ENCODE measurements at places on chromosomes 13 and 19. TPM values are rescaled to one million over a fixed set of nuclear protein-coding genes. Genes with fewer than 3 reads are reported as not detected.

Gene NFKBIB
- total RNA-seq = 185 TPM

Gene JOSD2
- total RNA-seq = 51.8 TPM

Gene FUT2
- 0.08 TPM for total RNA-seq

DNA sequence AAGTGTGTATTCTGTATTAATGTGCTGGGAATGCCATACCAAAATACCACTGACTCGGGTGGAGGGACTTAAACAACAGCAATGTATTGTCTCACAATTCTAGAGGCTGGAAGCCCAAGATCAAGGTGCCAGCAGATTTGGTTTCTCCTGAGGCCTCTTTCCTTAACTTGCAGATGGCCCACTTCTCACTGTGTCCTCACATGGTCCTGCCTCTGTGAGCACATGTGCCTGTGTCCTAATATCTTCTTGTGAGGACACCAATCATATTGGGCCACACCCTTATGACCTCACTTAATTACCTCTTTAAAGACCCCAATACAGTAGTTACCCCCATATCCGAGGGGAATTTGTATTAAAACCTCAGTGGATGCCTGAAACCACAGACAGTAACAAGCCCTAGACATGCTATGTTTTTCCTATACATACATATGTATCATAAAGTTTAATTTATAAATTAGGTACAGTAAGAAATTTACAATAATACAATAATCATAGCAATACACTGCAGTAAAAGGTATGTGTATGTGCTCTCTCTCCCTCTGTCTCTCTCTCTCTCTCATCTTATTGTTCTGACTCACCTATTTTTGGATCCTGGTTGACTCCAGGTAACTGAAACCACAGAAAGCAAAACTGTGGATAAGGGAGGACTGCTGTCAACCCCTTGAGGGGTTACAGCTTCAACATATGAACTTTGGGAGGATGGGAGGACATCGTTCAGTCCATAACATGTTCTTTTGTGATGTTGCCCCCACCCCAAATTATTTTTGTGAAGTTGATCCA, 174.3 kb downstream of the IRS2 start:
- H3K27ac ChIP-seq = no peak overlapping the region
- no peaks in the 10 kb centered on the region for H3K36me3 ChIP-seq
- no peak for DNase-seq
- H3K27me3 ChIP-seq = no peaks in the 10 kb centered on the region
- H3K4me3 ChIP-seq = no peak overlapping the region
- H3K4me1 ChIP-seq = no peaks in the 10 kb centered on the region

- no peaks in the 10 kb centered on the region for H3K36me3 ChIP-seq
- no peaks in the 10 kb centered on the region for H3K4me1 ChIP-seq
- no peak for DNase-seq
- no peak overlapping the region for H3K4me3 ChIP-seq
- no peak overlapping the region for H3K27ac ChIP-seq
- no peaks in the 10 kb centered on the region for H3K27me3 ChIP-seq
Measured at GRCh38 chr19:478976-479375, 17.3 kb upstream of the MADCAM1 start.

GRCh38 chr13:42048342-42048683, at the start of gene DGKH:
TSS of gene DGKH (plus strand) at chr13:42048648. CDS start at chr13:42048774, 126 bp downstream.
- H3K27me3 ChIP-seq = no peaks in the 10 kb centered on the region
- H3K4me1 ChIP-seq = peaks cover 22% of the 10 kb centered on the region
- no peaks in the 10 kb centered on the region for H3K36me3 ChIP-seq
- H3K27ac ChIP-seq = peak within 1 kb of the TSS; percentile 91
- peak within 1 kb of the TSS; percentile 79 for H3K4me3 ChIP-seq

GRCh38 chr19:3977242-3978143, 6.6 kb upstream of the DAPK3 start:
- no peak for DNase-seq
- H3K4me3 ChIP-seq = no peak overlapping the region
- no peak overlapping the region for H3K27ac ChIP-seq

Measured in Panc1 (cell line).